C1 segment of cervical spinal cord (tissue), 14 donors: ENCODE measurements at places on chromosomes 2 and 18.

DNA sequence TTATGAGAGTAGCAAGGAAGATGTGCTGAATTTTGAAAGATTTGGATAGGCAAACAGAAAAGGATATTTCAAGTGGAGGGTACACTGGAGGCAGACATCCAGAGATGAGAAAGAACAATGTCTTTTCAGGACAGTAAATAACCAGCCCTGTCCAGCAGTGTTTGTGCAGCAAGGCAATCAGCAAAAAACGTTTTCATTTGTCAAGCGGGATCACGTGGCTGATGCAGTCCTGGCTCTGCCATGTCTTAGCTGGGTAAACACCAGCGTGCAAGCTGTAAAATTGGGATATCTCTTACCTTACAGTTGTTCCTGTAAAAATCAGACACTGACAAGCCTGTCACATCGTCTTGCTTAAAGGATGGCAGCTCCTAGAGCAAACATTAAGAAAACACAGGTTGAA is 67.8 kb downstream of the CWC22 start:
- DNase-seq, result no peak

GRCh38 chr18:46452820-46453219 is 204.2 kb downstream of the LOXHD1 start:
- no peak for DNase-seq

DNA sequence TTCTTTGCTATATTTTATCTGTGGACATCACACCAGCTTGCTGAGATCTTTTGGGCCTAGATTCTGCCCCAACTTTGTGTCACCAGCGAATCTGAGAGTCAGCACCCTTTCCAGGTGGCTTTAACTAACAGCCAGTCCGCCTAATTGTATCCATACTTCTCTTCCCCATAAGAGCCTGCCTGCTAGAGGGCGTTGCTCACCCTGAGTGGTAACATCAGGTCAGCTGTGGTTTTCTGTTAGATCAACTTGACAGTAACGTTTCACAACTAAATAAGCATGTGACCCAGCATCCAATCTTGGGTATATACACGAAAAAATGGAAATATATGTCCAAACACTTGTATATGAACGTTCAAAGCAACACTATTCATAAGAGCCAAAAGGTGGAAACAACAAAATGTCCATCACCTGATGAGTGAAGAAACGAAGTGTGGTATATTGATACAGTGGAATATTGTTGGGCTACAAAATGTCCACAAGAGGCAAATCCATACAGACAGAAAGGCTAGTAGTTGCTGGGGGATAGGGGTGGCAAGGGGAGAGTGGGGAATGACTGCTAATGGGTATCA is 24.9 kb downstream of the EFHD1 start:
- no peak for DNase-seq

GRCh38 chr2:11123856-11124759 is 31.2 kb upstream of the SLC66A3 start:
- peak; percentile 29 for DNase-seq

GRCh38 chr18:652131-652530 is 5.3 kb upstream of the TYMS start:
- DNase-seq, result no peak

DNA sequence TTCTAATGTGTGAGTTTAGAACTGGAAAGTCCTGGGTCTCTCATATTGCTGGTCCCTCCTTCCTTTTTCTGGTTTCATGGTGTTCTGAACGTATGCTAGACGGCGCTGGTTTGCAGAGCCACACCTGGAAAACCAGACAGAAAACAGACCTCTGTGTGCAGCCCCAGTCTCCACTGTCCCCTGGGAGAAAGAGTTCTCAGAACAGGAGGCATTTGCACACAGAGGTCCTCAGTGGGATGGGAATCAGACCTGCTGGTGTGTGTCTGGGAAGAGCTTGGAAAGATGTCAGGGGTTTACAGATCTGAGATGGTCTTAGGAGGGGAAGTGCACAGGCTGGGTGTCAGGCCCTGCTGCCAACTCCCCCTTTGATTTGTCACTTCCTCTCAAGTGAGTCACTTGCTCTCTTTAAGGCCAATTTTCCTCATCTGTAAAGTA is 14.9 kb upstream of the MBP start:
- DNase-seq, result no peak

GRCh38 chr2:9613291-9613690 is 17.5 kb downstream of the YWHAQ start:
- DNase-seq, result no peak

GRCh38 chr2:224565452-224566035 is 19.6 kb downstream of the CUL3 start:
- no peak for DNase-seq
